ENCODE measurements at places on chromosomes 7 and 10.
A peak's percentile ranks its signal among the peaks of the same experiment; 100 is the strongest.

DNA sequence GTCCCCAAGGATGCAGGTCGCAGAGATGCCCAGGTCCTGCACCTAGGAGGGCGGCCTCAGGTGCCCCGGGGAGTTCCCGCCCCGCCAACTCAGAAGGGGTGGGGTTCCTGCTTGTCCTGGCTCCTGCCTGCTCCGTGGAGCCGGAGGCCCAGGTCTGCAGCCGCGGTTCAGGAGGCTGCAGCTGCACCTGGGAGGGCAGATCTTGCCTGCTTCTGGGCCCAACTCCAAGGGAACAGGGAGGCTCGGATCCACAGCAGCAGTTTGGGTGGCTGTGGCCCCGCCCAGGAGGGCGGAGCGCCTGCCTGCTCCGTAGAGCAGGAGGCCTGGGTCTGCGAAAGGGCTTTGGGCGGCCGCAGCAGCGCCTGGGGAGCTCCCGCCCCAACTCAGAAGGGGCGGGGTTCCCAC is 108.2 kb upstream of the EGR2 start:
- no peak for DNase-seq

DNA sequence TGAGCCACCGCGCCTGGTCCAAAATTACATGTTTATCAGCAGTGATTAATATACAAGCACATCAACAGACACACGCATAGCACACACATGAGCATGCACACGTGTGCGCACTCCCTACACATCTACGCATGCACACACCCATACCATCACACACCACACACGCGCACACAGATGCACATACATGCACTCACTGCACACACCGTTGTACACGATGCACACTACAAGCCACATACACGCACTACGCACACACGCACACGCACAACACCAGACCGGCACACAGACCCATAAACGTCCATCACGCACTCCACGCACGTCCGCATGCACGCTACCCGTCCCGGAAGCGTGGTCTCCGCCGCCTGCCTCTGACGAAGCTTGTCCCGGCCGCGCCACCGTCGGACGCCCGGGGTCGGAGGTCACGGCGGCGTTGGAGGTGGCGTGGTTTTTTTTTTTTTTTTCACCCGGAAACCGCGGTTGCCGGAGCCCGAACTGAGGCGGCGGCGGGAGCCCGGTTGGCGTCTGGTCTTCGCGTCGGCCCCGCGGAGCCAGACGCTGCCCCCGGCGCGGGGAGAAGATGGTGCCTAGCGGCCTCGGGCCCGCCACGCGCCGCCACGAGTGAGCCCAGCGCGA is at the start of gene TMEM248:
TSS of gene TMEM248 (plus strand) at position 457 of the 627 bp plus-strand sequence. CDS start 20,641 bp downstream, outside the sequence.
- peak; percentile 90 for DNase-seq

DNA sequence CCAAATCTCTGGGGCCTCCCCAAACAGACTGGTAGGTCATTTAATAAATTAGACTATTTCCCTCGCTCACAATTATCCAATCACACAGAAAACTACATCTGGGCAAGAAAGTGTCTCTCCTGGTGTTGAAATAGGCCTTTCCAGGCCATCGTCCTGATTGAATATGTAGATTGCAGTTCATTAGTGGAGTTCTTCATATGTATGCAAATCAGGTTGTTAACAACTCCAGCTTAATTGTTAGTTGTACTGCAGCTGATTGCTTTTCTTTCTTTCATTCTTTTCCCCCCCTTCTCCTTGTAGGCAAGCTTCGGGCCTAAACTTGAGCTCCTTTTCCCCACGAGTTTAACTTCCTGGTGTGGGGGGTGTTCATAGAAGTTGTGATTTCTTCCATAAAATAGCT is 359.1 kb upstream of the GALNT17 start:
- DNase-seq = no peak

DNA sequence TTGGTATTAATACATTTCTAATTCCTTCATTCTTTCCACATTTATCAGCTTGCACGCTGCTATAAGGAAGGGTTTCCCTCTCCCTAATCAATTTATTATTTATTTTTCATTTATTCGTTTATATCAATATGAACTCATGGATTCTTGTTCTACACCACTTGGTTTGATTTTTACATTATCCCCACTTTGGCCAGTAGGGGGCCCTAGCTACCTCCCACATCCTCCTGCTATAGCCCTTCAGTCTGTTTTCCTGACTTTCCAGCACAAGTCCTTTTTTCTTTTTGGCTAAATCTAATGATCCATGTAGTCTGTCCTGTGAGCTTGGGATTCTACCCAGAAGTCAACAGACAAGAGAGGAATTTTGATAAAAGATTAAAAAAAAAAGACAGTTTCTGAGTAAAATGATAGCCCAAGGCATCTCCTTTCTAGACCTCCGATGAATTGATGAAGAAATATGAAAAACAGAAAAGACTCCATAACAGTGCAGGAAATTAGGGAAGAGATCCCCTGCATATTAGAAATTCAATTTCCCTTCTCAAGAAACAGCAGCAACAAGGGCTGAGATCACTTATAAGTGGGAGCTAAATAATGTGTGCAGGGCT is 47.7 kb downstream of the LYZL2 start:
- no peak for DNase-seq

- no peak for DNase-seq
These were observed 63.0 kb downstream of the HOXA1 start for GRCh38 chr7:27032839-27033238.

GRCh38 chr7:17118412-17118811 is 180.0 kb upstream of the AHR start:
- DNase-seq = no peak

GRCh38 chr7:18610331-18610948 is 114.9 kb downstream of the HDAC9 start:
- DNase-seq = no peak

GRCh38 chr10:34817054-34817453 is 2.0 kb upstream of the PARD3 start:
- no peak for DNase-seq

DNA sequence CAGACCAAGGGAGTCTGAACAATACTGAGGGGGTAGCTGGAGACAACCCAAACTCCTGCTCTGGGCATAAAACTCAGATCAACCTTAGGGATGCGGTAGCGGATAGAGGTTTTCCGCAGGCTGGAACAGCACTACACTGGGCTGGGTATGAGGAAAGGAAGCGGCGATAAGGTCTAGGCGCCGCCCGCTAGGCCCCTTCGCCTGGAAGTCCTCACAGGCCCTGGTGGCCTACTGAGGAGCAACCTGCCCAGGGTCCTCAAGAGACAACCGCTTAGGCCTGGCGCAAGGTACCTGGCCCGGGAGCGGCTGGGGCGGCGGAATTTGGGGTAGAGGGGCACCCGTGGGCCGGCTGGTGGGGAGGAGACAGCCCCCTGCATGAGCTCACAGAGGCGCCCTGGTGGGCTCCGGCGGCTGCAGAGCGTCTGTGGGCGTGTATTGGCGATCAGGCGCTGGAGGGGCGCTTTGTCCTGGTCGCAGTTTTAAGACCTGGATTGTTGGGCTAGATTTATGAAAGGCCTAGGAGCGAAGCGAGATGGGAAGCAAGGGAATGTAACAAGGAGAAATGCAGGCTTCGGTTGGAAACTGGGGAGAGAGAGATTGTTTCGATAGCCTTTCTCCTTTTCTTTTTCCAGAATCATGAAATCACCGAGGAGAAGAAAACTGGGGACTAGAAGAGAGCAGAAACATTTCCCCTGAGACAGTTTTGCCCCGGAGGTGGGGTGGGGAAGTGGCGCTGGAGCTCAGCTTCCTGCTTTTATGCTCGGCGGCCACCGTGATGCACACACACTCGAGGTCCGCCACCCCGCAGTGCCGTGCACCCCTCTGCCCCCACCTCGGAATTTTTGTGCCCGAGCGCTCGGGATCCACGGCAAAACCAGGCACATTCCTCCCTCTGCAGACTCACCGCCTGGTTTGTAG is 2.4 kb upstream of the NKX2-3 start:
- no peak for DNase-seq

DNA sequence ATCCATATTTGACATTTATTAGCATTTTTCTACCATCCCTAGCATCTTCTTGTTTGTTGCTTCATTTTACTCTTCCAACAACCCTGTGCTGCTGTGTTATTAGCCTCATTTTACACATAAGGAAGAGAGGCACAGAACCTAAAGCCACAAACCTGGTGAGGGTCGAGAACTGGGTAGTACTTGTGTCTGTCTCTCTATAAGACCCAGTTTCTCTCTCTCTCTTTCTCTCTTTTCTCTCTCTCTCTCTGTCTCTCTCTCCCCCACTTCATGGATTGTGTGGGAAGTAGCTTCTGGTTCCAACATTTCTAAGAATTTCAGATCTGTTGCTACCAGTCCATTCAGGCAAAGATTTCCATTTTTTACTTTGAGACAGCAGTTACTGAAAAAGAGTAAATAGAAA is 1.4 kb upstream of the FRA10AC1 start:
- no peak for DNase-seq

- DNase-seq = no peak
These were observed 580.6 kb downstream of the PHTF2 start for GRCh38 chr7:78379148-78379547.
